Activated CD8-positive, alpha-beta memory T cell treated with anti-CD3 and anti-CD28 coated beads for 1 hour (primary cell): ENCODE measurements at places on chromosomes 7 and 10.

- no peak for DNase-seq
Observed at GRCh38 chr10:120424198-120424464, 32.9 kb upstream of the PLPP4 start.

DNA sequence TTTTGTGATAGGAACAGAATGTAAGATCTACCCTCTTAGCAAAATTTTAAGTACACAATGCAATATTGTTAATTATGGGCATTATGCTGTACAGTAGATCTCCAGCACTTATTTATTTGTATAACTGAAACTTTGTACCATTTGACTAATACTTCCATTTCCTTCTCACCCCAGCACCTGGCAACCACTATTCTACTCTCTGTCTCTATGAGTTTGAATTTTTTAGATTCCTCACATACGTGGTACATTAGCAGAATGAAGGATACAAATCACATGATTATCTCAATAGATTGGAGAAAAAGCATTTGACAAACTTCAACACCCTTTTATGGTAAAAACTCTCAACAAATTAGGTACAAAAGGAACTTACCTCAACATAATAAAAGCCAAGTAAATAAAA is 90.3 kb upstream of the DLX6 start:
- no peak for DNase-seq

- DNase-seq = no peak
Observed at GRCh38 chr7:151240942-151241754, 7.3 kb downstream of the SMARCD3 start.

DNA sequence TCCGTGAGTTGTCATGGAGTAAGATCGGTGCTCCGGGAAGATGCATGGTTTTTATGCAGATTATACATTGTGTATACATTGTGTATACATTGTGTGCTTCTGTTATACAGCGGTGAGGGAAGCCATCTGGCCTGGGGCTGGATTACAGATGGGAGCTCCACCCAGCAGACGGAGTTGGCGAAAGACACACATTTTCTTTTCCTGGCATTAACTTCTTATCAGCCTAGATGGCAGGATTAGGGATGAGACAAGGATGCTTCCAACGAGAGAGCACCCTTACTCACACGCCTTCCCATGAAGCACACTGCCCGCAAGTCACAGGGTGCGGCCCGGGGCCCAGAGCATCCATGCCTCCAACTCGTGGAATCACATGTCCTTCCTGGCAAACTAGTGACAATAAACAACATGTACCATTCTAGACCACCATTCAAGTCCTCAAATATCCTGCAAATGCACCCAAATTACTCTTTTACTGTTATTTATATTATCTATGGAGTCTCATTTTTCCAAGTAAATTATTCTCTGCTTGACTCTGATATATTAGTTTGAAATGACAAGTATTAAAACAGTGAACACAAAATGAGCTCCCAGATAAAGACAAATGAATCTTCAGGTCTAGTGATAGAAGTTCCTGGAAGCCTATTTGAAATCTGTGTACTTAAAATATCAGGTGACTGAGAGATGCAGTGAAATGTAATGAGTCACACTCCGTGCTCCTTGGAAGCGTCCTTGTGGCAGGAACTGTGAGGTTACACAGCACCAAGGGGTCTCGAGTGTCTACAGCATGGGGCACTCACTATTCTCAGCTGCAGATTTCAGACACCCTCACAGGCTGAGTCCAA is 29.8 kb upstream of the PPP2R2D start:
- DNase-seq = no peak

- DNase-seq = no peak
Observed at GRCh38 chr7:51307651-51308210, 8.9 kb downstream of the COBL start.

- no peak for DNase-seq
Observed at GRCh38 chr10:32680803-32681557, 235.0 kb downstream of the CCDC7 start.

DNA sequence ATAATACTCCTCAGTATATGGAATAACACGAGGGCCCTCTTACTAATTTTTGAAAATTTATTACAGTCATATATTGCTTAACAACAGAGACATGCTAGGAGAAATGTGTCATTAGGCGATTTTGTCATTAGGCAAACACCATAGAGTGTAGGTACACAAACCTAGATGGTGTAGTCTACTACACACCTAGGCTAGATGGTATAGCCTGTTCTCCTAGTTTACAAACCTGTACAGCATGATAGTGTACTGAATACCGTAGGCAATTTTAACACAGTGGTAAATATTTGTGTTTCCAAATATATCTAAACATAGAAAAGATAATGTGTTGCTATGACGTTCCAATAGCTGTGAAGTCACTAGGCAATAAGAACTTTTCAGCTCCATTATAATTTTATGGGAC is 12.8 kb downstream of the OR2F1 start:
- no peak for DNase-seq

GRCh38 chr7:133709036-133709880 is 417.9 kb upstream of the LRGUK start:
- DNase-seq = no peak

GRCh38 chr7:5525271-5526099 is 101.9 kb upstream of the TNRC18 start:
- no peak for DNase-seq

DNA sequence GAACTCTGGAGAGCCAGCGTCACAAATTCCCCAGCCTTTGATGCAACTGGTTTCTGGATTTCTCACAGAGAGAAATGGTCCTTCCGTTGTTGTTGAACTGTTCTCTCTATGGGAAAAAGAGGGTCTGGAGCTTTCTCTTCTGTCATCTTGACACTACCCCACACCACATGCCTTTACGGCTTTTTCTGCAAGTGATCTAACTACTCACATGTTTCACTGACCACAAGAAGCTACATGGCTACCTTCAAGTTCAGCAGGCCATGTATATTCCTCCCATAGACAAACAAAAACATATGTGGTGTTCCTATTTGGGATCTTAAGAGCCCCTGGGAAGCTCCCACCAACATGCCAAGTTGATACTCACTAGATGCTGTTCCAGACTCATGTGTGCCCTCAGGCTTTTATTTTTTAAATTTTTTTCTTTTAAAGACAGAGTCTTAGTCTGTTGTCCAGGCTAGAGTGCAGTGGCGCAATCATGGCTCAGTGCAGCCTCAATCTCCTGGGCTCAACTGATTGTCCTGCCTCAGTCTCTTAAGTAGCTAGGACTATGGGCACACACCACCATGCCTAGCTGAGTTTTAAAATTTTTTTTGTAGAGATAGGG is 72.0 kb downstream of the RNF216 start:
- DNase-seq = no peak

- DNase-seq = no peak
Observed at GRCh38 chr7:363626-364025, 73.7 kb downstream of the FOXL3 start.

DNA sequence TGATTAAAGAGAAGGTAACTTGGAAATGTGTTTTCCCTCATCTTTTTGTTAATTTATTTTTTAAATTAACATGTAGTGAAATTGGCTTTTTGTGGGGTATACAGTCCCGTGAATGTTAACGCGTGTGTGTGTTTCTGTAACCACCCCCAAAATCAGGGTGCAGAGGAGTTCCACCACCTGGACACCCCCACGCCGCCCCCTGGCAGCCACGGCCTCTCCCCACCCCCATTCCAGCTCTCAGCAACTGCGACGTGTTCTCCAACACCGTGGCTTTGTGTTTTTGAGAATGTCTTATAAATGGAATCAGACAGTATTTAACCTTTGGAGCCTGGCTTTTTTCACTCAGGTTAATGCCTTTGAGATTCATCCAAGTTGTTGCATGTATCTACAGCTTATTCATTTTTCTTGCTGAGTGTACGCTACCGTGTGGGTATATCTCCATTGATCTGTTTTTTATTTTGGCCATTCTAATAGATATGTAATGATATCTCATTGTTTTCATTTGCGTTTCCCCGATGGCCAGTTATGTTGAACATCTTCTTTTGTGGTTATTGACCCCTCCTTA is 218.8 kb downstream of the EBF3 start:
- no peak for DNase-seq

GRCh38 chr10:133277993-133278576 is 1.4 kb upstream of the ADAM8 start:
- DNase-seq = no peak

DNA sequence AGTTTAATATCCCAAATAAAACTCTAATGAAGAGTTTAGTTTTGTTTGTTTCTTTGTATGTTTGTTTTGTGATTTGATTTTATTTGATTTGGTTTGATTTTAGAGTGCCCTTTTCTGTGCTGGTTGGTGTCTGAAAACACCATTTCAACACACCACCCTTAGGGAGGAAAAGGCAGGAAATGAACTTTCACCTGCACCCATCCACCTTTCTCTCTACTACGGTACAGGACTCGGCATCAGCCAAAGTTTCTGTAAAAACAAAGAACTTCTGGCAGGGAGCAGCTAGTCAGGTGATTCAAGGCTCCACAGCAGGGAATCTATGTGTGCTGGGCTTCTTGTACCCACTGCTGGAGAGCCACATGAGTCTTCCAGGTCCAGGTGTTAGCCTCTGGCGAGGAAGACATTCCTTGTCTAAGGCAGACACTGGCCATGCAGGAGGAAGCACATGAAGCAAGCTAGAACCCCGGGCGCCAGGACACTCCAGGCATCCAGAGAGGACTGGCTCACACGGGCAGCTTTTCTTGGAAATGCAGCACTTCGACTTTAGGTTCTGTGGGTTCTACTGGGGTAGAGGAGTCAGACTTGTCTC is 22.1 kb upstream of the STK17A start:
- DNase-seq = no peak

DNA sequence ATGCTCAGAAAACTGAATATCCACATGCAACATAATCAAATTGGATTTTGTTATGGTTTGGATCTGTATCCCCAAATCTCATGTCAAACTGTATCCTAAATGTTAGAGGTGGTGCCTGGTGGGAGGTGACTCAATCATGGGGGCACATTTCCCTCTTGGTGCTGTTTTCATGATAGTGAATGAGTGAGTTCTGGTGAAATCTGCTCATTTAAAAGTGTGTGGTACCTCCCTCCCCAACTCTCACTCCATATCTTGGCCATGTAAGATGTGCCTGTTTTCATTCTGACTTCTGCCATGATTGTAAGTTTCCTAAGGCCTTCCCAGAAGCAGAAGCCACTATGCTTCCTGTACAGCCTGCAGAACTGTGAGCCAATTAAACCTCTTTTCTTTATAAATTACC is 239.6 kb upstream of the KLF14 start:
- no peak for DNase-seq

- DNase-seq = no peak
Observed at GRCh38 chr7:77606562-77606961, 69.5 kb downstream of the PTPN12 start.

- no peak for DNase-seq
Observed at GRCh38 chr10:68052463-68052862, 22.6 kb downstream of the HERC4 start.

DNA sequence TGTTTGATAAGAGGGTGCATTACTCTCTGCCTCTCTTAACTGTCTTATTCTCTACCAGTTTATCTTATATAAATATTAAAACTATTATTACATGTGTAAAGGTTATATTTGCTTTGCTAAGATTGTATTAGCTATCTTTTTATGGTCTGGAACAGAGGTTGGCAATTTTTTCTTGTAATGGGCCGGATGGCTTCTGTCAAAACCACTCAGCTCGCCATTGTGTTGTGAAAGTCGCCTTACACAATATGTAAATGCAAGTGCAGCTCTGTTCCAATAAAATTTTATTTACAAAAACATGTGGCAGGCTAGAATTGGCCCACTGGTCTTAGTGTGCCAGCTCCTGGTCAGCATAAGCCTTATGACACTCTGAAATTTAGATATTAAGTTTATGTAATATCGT is 185.8 kb downstream of the SDK1 start:
- no peak for DNase-seq

GRCh38 chr7:80481196-80481884 is 30.5 kb downstream of the GNAT3 start:
- no peak for DNase-seq

DNA sequence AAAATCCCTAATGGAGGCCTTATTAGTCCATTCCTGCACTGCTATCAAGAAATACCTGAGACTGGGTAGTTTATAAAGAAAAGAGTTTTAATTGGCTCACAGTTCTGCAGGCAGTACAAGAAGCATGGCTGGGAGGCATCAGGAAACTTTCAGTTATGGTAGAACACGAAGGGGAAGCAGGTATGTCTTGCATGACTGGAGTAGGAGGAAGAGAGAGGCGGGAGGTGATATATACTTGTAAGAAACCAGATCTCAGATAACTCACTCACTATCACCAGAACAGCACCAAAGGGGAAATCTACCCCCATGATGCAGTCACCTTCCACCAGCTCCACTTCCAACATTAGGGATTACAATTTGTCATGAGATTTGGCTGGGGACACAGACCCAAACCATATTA is 35.8 kb downstream of the GNAI1 start:
- no peak for DNase-seq

DNA sequence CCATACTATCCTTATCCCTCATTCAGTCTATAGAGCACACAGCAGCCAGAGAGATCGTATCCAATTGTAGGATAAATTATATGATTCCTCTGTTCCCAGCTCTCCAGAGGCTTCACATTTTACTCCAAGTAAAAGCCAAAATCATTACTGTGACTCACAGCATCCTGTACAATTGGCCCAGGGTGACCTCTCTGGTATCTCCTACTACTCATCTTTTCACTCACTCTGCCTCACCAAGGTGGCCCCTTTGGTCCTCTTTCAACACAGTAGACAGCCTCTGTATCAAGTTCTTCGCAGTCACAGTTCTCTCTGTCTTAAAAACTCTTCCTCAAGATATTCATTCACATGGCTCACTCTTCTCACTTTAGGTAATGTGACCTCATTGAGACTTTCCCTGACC is 72.6 kb upstream of the LSM8 start:
- DNase-seq = no peak

DNA sequence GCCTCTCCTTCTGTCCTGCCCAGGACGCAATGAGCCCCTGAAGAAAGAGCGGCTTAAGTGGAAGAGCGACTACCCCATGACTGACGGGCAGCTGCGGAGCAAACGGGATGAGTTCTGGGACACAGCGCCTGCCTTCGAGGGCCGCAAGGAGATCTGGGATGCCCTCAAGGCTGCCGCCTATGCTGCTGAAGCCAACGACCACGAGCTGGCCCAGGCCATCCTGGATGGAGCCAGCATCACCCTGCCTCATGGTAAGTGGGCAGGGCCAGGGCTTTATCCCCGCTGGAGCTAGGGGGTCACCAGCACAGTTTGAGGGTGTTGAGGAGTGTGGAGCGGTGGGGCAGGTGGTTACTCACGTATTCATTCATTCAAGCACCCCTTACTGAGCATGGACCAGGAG is 4.7 kb upstream of the ANKRD2 start:
- no peak for DNase-seq

DNA sequence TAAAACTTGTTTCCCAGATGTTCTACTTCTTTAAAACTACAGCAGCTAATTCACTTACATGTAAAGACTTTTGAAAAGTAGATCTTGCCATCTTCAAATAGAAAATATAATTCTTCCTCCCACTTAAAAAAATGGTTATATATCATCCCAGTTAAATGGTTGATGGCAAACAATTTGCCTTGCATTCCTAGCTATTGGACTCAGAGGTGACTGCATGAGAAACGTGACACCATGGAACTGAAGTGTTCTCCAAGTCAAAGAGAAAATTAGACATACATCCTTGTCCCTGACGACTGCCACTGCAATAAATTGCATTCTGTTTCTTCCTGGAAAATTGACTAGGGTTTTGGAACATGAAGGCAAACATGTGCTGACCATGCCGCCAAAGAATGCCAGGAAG is 95.0 kb upstream of the POM121L12 start:
- no peak for DNase-seq
